Daoy (cell line): ENCODE measurements at places on chromosomes 5 and 9.

DNA sequence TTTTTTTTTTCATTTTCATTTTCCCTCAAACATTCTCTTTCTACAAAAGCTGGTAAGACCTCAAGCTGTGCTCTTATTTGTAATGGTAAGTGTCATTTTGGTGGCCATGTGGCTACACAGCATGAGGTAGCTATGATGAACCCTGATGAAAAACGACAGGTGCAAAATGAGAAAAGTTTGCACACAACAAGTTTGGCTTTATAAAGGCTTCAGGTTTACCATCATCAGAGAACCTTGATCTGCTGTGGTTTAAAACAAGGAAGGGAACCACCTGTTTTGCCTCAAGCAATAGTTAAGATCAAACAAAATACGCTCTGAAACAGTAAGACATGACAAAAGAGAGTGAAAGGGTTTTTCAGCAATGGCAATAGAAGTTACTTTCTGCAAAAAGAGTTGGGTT lies 1124.6 kb upstream of the ACO1 start:
- DNase-seq, result no peak

GRCh38 chr9:21904371-21904770 lies 89.8 kb downstream of the CDKN2A start:
- DNase-seq, result no peak

- DNase-seq, result no peak
Observed at GRCh38 chr5:26662806-26663360, 375.5 kb downstream of the CDH9 start.

GRCh38 chr9:133876144-133876543 lies 116.0 kb downstream of the VAV2 start:
- peak; percentile 36 for DNase-seq

GRCh38 chr5:65742565-65743231 lies 20.7 kb downstream of the NLN start:
- peak; percentile 66 for DNase-seq

DNA sequence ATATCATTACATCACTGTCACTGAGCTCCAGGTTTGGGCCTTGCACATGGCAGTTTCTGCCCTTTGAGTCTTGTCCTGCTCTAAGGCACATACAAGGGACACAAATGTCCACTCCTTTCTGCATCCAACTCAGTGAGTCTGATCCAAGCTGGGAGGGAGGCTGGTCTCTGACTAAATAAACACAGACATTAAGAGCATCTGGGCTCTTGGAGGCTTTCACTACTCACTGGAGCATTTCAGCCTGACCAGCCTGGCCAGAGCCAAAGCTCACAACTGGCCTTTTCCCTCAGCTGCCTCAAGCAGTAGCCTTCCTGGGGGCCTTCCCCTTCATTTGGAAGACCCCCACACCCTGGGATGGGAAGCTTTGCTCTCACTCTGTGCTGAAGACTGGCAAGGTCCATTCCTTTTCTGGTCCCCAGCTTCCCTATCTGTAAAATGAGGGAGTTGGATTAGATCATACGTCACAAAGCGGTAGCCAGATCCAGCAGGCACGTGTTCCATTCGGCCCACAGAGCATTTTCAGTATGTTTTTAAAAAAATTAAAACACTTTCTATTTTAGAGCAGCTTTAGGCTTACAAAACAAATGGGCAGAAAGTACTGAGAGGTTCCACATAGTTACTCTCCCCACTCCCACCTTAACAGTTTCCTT lies 58.6 kb upstream of the XPA start:
- DNase-seq, result no peak

GRCh38 chr5:97004423-97005060 lies 68.7 kb downstream of the LNPEP start:
- no peak for DNase-seq
